ENCODE measurements at places on chromosomes 4 and X.

GRCh38 chr4:95761426-95761825 lies 78.5 kb upstream of the PDHA2 start:
- DNase-seq, result peak; percentile 19

GRCh38 chr4:37693450-37694190 lies 7.4 kb upstream of the RELL1 start:
- peak; percentile 73 for DNase-seq

- DNase-seq, result no peak
These were observed 87.5 kb downstream of the RBM46 start for GRCh38 chr4:154868414-154869194.

GRCh38 chr4:126427853-126428252 lies 1113.1 kb downstream of the FAT4 start:
- no peak for DNase-seq

DNA sequence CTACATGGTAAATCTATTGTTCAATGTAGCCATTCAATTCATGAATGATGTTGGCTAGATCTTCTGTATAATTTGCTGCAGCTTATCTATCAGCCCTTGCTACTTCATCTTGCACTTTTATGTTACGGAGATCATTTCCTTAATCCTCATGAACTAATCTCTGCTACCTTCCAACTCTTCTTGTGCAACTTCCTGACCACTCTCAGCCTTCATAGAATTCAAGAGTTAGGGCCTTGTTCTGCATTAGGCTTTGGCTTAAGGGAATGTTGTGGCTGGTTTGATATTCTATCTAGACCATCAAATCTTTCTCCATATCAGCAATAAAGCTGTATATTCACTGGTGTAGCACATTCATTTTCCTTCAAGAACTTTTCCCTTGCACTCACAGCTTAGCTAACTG lies 36.7 kb upstream of the MAP9 start:
- no peak for DNase-seq

DNA sequence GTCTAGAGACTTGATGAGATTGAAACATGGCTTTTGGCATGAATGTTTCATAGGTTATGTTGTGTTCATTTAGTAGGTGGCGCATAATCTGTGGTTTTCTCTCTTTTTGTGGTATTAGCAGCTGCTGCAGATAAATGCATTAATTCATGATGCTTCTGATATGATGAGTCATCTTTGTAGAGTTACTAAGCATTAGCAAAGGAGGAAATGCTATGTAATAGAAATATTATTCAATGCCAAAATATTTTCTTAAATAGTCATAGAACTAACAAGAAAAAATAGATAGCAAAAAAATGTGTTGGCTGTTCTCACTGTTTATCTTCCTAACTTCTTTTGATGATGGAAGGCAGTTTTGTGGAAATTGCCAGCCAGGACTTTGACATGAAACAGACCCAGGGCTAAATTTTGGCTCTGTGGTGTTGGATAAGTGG lies 3.6 kb downstream of the ZXDB start:
- peak; percentile 50 for DNase-seq

DNA sequence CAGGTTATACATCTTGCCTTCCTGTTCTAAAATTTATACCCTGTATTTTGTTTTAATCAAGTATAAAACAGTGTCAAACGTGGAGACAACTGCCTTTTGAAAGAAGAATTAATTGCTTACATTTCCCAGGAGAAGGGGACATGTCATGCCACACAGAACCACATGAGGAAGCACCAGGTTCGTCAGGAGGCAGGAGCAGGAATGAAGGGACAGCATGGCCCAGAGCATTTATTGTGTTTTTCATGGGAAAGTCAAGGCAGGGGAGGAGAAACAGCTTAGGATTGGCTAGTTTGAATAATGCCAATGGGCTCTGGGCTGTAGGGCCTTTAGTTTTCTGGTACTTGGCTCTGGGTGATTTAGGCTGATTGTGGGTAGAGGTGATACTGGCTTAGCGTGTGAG lies 203.7 kb downstream of the CFAP299 start:
- no peak for DNase-seq

DNA sequence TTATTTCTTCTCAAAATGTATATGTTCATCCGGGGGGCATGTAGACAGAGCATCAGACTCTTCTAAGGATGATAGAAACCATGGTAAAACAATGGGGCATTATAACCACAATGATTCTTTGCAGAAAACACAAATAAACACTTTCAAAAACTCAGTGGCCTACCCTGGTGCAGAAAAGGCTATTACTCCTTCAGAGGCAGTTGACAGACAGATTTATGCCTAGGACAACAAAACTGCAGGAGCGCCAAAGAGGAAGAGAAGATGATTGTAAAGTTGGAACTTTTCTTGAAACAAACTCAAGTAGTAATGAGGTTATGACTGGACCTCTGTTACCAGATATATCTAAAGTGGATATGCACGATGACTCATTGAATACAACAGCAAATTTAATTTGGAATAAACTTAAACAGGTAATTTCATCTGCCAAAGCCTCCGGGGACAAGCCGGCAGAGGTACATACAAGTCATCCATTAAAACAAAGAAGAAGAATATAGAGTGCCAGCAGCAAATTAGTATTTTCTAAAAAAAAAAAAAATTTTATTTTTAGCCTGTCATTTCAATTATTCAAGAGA lies 1068.4 kb upstream of the INTU start:
- no peak for DNase-seq

- DNase-seq, result peak; percentile 73
These were observed 40.2 kb downstream of the ATP10D start for GRCh38 chr4:47525154-47525819.

- no peak for DNase-seq
These were observed 117.6 kb downstream of the MAB21L2 start for GRCh38 chr4:150699599-150699998.

- no peak for DNase-seq
These were observed 378.5 kb downstream of the KLHL4 start for GRCh38 chrX:87896057-87896456.

- no peak for DNase-seq
These were observed 1058.9 kb downstream of the C4orf33 start for GRCh38 chr4:130154901-130155300.

GRCh38 chrX:68666580-68666979 lies 19.1 kb downstream of the STARD8 start:
- DNase-seq, result no peak

Data from HS-5 (cell line).